ENCODE measurements at places on chromosomes 5 and 9.

GRCh38 chr9:89677702-89678395 is 73.0 kb downstream of the GADD45G start:
- peak; percentile 94 for DNase-seq

- no peak for DNase-seq
Observed at GRCh38 chr9:81146241-81146640, 543.1 kb downstream of the TLE1 start.

GRCh38 chr9:28942941-28943340 is 1369.7 kb upstream of the C9orf72 start:
- DNase-seq: no peak

GRCh38 chr5:52945040-52945439 is 44.1 kb upstream of the ITGA2 start:
- DNase-seq: no peak

GRCh38 chr5:115920171-115920725 is 42.0 kb upstream of the LVRN start:
- DNase-seq: no peak

DNA sequence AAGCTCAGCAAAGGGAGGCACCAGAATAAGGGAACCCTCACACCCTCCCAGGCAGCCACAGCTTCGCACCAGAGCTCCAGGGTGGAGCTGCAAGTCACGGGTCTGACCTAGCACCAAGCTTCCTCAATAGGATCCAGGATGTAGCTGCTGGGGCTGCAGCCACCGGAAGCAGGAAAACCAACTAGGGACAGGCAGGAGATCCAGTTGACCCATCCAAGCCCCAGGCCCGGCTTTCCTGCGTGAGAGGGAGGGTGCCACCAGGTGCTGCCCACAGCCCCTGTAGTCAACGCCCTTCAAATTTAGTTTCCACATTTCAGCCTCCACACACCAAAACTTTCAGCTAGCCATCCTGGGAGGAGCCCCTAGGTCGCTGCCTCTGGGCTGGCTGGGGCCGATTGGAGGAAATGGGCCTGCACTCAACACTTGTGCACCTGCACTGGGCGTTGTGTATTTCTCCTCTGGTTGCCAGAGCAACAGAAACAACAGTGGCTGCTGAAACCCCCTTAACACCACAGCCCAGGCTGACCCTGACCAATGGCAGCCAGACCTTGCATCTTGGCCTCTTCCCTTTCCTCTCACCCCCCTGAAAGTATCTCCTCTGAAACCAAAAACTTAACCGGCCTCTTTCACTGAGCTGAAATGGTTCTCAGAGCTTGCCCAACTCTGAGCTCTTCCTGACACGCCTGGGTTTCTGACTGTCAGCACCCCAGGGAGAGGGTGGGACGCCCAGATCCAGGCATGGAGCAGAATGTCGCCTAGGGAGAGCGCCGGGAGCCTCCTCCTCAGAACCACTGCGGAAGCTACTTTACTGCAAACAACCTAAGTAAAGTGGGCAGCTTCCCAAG is 226.5 kb upstream of the MAP3K1 start:
- no peak for DNase-seq

DNA sequence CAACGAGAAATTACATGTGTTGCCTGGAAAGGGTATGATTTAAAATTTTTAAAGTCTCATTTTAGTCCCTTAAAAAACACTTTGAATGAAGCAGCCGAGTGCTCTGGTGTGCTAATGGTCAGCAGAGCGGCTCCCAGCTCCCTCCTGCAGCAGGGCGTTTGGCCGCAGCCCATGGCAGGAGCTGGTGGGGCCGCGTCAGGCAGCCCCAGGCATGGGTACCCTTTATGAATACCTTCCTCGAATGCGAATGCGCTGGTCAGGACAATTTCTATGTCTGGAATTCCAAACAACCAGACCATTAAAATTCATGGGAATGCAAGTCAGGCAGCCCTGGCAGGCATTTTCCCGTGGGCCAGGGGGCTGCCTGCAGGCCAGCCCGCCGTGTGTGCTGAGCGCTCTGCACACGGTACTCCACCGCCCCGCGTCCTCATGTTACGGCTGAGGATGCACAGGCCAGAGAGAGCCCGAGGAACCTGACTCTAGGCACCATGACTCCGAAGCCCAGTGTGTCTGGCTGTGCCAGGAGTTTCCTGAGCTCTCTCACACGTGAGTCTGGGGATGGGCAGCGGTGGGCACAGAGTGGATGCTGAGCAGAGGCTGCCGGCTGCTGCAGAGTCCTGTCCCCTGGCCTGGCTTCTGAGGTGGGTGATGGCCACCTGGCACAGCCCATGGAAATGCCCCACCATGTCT is 123.7 kb downstream of the WNK2 start:
- DNase-seq: no peak

- peak; percentile 77 for DNase-seq
Observed at GRCh38 chr5:81850501-81851357, 99.8 kb upstream of the SSBP2 start.

GRCh38 chr9:127846443-127847177 is 7.8 kb downstream of the ENG start:
- no peak for DNase-seq

DNA sequence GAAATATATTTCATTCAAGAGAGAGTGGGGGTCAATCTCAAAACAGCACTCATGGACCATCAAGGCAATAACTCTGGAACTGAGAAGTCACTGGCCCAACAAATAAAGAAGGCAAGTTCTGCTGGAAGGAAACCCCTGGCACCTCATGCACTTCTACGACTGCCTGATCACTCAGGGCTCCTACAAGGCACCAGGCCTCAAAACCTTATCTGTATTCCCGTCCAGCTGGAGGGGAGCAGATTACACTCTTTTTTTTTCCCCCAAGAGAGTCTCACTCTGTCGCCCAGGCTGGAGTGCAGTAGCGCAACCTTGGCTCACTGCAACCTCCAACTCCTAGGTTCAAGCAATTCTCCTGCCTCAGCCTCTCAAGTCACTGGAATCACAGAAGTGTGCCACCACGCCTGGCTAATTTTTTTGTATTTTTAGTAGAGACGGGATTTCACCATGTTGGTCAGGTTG is 49.9 kb downstream of the P4HA2 start:
- DNase-seq: no peak

DNA sequence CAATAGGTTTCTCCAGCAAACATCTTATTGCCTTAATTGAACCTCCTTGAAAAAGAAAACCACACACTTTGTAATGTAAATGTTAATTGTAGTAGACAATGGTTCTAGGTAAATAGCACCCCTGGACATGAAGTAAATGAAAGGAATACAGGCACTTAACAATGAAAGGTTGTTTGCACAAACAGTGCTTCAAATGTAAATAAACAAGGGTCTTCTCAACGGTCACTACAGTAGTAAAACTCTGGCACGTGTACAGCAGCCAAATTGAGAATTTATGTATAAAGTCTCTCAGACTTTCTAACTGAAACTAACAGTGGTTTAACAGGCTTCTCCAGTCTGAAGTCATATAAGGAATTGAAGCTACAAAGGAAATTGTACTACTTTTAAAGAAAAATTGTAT is 218.3 kb downstream of the MEF2C start:
- DNase-seq: peak; percentile 42

GRCh38 chr9:2055203-2055658 is 40.1 kb downstream of the SMARCA2 start:
- no peak for DNase-seq

GRCh38 chr5:148542812-148543211 is 111.5 kb downstream of the HTR4 start:
- no peak for DNase-seq

DNA sequence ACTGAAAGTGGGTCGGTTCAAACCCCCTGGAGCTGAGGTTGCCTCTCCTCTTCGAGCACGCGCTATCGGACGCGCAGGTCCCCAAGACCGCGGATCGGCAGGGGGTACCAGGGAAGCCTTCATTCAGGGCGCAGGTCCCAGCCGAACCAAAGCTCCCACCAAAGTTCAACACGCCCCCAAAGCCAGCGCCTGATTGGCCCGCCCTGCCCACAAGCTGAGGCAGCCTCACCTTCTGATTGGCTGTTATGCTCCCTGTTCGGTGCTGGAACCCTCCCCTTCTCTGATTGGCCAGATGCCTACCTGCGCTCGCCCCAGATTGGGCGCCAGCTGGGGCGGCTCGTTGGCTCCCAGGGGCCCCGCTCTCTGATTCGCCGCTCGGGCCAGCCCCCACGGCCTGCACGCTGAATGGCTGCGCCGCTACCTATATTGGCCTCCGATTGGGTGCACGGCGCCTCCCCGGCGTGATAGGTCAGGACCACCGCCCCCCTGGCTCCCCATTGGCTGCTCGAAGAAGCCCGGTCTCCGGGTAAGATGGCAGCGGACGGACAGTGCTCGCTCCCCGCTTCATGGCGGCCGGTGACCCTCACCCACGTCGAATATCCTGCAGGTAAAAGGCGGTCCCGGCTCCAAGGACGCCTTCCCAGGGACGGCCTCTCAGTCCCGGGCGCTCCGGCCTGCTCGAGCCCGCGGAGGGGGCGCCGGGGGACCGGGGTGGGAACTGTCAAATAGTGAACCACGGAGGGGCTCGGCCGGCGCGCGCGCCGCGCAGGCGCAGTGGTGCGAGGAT is at the start of gene DOLPP1:
Gene DOLPP1 (plus strand): TSS at position 511 of the 787 bp plus-strand sequence. CDS start 21 bp downstream, at position 532.
- peak; percentile 100 for DNase-seq

GRCh38 chr5:10934783-10935355 is 173.8 kb upstream of the DAP start:
- DNase-seq: no peak

DNA sequence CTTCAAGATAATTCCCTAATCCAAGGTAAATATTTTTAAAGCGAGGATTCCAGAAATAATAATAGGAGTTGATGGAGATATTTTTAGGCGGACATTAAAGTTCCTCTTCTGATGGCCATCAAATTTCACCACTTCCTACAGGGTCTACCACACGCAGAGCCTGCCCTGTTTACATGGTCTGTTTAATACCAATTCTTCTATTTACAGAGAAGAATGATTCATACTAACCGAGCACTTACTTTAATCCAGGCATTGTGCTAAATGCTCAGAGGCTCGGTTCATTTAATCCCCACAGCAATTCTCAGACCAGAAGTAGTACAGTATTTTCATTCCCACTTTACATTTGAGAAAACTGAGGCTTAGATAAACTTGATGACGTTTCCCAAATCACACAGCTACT is 3.0 kb upstream of the ITGA1 start:
- no peak for DNase-seq

DNA sequence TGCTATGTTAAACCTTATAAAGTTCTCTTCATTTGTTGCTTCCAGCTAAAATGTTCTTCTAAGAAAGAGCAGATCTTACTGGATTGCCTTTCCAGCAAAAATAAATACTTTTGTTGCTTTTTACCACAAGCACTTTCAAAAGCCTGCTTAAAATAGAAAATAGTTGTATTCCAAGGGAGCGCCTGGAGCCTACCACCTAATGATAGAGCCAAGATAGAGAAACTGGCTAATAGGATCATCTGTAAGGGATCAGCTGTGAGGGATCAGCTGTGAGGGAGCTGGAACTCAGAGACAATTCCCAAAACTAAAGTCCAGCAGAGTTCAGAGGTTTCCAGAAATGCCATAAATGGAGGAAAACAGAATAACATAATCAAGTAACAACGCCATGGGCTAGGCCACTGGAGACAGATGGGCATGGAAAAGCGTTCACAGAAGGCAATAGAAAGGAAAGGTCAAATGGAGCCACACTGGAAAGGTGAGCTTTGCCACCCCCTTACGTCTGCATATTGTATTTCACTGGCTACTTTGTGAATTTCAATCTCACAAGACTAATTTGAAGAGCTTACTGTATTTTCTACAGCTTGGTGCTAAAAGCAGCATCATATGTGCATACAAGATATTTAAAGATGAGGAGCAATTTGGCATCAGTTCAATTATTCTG is 140.6 kb upstream of the TLE4 start:
- DNase-seq: no peak

DNA sequence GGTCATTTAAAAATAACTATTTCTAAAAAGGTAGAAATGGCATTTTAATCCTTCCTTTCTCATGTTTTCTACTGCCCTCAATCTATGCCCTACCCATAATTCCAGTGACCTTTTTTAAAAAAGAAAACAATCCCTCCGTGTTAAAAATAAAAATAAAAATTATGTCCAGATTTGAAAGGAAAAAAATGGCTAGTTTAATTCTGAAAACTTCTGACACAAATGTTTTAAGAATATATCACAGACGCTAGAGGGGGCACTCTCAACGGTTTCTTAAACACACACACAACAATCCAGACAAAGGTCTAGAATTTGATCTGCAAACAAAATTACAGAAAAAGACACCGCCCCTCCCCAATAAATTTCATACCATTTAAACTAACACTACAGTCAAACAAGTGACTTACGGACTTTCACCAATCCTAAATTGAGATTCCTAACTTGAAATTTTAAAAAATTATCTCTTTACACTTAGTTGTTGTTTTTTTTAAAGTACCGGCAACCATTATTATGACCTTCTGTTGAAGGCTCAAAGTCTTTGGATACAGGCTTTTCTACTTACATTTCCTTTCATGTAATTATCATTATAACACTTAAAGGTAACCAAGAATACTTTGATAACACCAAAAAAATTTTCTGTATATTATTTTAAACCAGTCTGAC is 38.2 kb downstream of the CLINT1 start:
- DNase-seq: peak; percentile 80

GRCh38 chr9:136316896-136317676 is 10.3 kb upstream of the GPSM1 start:
- DNase-seq: peak; percentile 18

DNA sequence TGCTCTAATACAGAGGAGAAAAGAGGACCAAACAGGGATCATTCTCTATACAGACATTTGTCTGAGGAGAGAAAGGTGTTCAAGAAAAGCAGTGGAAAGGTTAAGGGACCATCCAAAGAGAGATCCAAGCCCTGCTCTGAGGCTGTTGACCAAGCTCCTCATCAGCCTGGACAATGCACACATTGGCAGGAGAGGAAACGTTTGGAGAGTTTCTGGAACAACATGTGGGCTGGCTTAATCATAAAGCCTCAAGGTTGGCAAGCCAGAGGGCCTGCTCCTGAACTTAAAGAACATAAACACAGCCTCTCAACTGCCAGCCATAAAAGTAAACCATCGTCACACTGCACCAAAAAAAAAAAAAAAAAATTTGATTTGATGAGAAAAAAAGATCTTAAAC is 184.4 kb upstream of the SLC12A2 start:
- no peak for DNase-seq

DNA sequence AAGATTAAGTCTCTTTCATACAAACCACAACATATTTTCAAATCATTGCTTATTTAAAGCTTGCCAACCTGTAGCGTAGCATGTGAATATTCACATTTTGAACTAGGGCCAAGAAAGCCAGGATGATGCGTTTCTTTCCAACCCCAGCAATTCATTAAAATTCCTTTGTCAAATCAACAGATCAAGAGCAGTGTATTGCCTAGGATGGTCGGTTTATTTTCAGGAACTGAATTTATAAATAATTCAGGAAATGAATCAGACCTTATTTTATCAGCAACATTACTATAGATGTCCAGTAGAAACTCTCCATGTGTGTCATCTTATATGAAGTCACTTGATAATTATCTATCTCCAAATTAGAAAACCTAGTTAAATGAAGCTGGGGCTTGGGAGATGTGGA is 13.2 kb upstream of the AUH start:
- DNase-seq: no peak

All from eye (tissue), 1 donor.